ENCODE measurements at places on chromosomes 2 and 18.

DNA sequence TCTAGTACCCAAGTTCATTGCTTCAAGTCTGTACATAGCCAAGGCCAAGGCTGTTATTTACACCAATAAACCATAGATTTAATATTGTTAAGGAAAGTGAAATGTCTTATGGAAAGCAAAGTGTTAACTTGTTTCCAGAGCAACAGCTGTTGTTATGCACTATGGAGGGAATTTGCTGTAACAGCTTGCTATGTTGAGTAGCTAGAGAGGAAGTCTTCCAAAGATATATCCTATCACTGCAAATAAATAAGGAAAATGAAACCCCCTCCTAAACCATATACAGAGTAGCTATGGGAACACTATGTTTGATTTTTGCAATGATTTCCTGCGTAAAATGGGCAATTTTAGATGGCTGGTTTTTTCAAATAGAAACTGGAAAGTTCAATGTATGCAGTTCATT is 21.1 kb downstream of the TMEM182 start:
- no peak for DNase-seq

DNA sequence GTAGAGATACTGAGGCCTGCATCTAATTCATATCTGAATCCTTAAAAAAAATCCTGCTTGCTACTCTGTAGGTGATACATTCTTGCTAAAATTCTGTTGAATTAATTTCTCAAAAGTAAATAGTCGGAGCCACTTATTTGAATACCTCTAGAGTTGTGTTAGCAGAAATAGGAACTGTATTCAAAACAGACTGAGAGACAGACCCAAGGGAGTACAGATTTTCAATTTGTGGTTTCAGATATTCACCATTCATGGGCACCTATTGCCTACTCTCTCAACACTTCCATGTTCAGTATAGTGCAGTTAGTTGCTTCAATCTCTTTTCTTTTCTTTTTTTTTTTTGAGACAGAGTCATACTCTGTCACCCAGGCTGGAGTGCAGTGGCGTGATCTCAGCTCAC is 46.6 kb upstream of the CTLA4 start:
- no peak for DNase-seq

DNA sequence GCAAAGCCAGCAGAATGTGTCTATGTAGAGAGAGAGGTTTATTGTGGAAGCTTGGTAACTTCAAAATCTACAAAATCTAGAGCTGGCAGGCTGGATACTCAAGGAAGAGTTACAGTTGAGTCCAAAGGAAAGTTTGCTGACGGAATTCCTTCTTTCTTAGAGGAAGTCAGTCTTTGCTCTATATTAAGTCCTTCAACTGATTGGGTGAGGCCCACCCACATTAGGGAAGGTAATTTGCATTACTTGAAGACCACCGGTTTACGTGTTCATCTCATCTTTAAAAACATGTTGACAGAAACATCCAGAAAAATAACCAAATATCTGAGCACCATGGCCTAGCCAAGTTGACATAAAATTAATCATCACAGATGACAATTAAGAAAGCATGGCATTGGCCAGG is 101.5 kb downstream of the TEX51 start:
- no peak for DNase-seq

DNA sequence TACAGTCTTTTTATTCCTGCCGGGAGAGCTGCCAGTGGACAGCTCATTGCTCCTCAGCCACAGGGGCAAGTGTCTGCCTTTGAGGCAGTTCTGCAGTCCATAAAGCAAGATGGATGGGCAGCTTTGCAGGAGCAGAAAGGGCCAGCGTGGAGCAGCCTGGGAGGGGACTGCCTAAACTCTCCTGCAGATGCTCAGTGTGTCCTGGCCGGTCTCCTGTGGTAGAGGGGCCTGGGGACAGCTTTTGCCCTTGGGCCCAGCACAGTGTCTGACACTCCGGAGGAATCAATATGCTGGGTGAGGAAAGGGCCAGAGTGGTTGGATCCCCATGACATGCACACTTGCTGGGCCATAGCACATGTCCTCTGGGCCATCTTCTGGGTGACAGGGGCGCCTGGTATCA is 65.7 kb upstream of the DAPL1 start:
- no peak for DNase-seq

DNA sequence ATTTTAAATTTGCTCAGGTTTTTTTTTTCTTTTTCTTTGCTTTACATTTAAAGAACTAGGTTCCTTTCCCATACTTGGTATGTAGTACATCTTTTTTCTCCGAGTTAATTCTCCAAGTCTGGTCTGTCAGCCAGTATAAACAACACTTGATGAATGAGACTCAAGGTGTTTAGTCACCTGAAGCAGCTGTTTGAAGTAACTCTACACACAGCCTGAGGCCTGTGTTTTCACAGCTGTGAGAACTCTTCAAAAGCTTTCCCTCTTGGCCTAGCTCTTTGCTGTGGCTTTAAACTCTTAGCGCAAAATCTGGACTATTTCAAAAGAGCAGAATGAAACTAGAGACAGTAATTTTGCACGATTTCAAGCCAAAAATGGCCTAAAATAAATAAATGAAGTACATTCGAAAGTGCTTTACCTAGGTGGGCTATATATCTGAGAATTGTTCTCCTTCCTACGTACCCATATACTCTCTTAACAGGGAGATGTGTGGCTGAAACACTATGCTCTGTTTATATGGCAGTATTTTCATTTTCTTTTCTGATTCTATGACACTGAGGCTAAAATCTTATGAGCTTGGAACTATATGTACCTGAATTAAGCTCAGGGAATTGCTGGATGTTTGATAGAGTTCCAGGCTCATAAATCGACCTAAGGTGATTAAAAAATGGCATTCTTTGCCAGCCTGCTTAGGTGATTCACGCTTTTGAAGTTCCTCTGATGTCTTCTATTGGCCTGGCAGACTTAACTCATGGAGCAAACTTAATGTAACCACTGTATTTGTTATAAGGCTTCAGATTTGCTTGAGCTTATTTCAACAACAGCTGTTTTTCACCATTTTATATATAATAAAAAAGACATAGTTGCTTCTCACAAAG is 1044.1 kb upstream of the ZEB2 start:
- DNase-seq: no peak

DNA sequence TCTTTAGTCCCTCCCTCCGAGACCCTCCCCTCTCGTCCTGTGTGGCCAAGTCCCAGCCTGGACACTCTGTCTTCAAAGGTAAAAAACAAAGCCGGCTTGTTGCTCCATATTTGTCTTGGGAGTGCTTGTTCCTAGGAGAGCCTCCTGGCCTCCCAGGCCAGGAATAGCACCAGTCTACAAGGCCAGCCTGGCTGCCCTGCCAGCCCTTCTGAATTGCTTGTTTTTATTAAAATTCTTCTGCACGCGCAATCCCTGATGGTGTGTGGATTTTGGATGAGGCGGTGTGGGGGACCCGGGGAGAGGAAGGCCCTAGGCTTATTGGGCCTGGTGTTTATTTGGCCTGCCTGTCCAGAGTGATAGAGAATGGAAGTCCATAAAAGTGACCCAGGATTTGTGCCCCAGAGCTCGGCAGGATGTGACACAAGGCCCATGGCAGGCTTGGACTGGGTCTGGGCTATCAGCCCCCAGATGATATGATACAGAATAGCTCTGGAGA is 297.3 kb downstream of the CYP26B1 start:
- no peak for DNase-seq

GRCh38 chr2:10400978-10401951 is 46.9 kb downstream of the ODC1 start:
- no peak for DNase-seq

GRCh38 chr2:174176898-174177297 is 71.4 kb downstream of the OLA1 start:
- no peak for DNase-seq

DNA sequence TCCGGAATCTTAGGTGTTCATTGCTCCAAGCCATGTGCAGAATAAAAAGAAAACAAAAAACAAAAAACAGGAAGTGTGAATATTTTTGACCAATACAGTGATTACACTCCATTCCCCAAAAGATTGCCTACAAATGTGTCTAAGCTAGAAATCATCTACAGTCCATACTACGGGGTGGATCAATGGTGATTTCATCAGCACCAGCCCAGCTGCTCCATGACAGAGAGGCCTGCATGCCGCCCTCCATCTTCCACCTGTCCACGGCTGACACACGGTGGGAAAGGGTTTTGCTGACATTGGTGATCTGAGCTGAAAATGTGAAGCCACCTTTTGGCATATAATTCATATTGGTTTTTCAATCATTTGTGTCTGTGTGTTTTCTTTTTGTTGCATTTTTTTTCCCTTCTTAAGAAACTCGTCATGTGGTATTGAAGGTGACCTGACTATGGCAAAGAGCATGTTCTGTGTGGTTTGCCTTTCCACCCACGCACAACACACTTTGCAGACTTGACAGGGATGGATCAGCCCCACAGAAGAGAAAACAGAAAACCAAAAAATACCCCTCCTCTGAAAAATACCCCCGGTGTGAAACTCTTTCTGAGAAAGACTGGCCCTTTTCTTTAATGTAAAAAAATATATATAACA is 533.1 kb downstream of the RNF144A start:
- DNase-seq: no peak

DNA sequence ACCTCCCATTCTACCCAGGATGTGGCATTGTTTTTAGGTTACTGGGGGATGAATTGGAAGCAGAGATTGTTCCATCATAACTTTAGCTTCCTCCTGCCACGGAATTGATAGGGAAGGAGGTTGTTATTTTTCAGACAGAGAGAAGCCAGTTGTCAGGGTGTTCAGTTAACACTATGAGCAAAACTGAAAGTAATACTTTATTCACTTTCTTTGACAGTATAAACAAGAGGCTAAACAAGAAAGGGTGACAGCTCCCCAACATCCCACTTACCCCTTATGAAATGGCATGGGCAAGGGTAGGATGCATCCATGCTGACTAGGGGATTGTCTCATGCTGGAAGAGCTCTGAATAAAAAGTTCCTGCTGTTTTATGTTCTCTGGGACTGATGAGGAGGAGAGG is 36.4 kb upstream of the GAREM1 start:
- DNase-seq: no peak

DNA sequence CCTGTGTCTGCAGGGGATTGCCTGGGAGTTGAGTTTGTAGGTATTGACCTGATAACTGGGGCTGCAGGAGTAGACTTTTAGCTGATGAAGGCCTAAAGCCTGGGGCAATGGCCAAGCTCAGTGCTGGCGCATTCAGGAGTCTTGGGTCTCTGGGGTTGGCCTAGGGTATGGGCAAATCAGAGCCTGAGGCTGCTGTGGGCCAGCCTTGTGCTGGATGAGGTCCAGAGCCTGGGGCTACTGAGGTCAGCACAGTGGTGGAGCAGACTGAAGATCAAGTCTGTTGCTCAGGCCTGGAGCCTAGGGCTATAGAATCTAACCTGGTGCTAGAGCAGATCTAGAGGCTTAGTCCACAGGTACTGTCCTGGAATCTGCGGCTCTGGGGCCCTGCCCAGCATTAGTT is 262.4 kb downstream of the ZNF804A start:
- DNase-seq: no peak

- no peak for DNase-seq
Observed at GRCh38 chr2:149739171-149739882, 151.8 kb upstream of the MMADHC start.

- no peak for DNase-seq
Observed at GRCh38 chr2:28381225-28382180, 11.2 kb upstream of the FOSL2 start.

DNA sequence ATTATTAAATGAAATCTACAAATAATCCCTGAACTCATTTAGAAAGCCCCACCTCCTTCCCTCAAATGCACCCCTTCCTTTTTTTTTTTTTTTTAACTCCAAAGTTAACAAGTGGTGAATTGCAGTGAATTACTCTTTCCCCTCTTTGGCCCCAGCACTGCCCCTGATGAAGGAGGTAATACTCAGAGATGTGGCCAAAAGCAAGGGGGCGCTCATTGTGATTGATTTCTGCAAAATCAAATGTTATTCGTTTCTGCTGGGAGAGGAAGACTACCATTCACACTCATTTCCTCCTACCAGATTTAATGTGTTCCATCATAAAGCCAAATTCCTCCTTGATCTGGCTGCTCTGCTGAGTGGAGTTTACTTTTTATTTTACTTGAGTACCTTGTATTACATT is 259.4 kb downstream of the GPD2 start:
- no peak for DNase-seq

DNA sequence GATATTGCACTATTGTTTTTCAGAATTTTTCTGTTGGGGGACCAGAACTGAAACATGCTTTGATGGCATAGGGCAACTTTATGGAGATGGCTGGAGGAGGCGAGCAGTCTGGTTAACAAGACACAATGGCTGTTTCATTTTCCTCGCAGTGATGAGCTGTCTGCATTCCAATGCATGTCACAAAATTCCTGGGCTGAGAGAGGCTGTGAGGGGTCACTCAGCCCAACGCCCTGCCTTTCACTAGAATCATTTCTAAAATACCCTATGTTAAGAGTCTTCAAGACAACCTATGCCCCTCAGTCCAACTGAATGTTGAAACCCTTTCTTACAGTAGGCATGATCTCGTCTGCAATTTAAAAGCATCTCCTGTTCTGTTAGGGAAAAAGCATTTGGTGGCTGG is 1090.0 kb downstream of the BCL11A start:
- DNase-seq: no peak

GRCh38 chr2:10413991-10414451 is 34.1 kb downstream of the ODC1 start:
- DNase-seq: no peak

- no peak for DNase-seq
Observed at GRCh38 chr2:102677244-102678215, 58.2 kb downstream of the SLC9A2 start.

- DNase-seq: no peak
Observed at GRCh38 chr2:230925879-230926765, 1.1 kb upstream of the GPR55 start.

DNA sequence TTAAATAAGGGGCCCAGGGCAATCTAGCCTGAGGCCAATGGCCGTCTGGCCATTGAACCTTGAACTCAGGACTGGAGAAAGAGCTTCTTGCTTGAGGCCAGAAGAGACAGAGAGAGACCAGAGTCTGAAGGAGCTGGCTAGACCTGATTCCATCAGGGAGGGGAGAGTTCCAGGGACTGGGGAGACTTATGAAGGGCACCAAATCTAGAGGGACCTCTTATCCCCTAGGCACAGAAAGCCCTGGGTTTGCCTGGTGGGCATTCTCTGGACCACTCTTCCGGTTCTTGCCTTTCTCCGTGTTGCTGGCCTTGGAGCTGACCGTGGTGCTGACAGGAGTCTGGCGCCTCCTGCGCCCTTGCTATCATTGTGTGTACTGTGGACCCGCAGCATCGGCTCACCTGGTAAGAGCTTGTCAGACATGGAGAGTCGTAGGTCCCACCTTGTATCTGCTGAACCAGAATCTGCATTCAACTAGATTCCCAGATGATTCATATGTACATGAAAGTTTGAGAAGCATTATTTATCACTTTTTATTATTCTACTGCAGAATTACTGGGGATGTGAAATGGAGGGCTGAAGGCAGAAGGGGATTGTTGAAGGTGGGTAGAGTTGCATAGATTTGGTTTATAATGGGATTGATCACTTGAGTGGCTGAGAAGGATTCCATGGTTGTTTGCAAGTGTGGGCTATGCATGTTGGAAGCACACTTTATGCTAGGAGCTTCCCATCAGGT is 4.3 kb upstream of the TRPM8 start:
- DNase-seq: no peak

GRCh38 chr2:189164746-189165145 is 14.8 kb downstream of the COL5A2 start:
- no peak for DNase-seq

GRCh38 chr2:168519534-168520308 is 63.6 kb downstream of the CERS6 start:
- DNase-seq: no peak

All from stimulated activated CD8-positive, alpha-beta memory T cell treated with anti-CD3 and anti-CD28 coated beads, Interleukin-15, amount 100 ng/mL, for 1 hour (primary cell).